ENCODE measurements at places on chromosomes 12 and 14.

- DNase-seq: no peak
These were observed 3.3 kb upstream of the RPH3A start for GRCh38 chr12:112788205-112788604.

- no peak for DNase-seq
These were observed 964 bp downstream of the SDS start for GRCh38 chr12:113402586-113403260.

DNA sequence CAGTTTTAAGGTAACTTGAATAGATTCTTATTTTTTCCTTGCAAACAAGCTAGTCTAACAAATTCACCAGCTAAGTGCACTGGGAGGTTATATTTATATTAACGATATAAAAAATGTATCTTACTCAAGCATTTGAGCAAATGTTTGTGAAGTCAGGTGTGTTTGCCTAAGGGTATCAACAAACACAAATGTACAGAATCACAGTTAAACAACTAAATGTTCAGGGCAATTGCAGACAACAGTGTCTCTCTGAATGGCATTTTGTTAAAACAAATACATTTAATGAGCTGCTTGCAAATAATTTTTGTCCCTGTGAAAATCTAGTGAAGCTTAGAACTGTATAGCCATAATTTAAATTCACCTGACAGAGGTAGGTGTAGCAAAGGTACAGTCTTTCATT is 28.2 kb upstream of the FLRT2 start:
- DNase-seq: no peak

DNA sequence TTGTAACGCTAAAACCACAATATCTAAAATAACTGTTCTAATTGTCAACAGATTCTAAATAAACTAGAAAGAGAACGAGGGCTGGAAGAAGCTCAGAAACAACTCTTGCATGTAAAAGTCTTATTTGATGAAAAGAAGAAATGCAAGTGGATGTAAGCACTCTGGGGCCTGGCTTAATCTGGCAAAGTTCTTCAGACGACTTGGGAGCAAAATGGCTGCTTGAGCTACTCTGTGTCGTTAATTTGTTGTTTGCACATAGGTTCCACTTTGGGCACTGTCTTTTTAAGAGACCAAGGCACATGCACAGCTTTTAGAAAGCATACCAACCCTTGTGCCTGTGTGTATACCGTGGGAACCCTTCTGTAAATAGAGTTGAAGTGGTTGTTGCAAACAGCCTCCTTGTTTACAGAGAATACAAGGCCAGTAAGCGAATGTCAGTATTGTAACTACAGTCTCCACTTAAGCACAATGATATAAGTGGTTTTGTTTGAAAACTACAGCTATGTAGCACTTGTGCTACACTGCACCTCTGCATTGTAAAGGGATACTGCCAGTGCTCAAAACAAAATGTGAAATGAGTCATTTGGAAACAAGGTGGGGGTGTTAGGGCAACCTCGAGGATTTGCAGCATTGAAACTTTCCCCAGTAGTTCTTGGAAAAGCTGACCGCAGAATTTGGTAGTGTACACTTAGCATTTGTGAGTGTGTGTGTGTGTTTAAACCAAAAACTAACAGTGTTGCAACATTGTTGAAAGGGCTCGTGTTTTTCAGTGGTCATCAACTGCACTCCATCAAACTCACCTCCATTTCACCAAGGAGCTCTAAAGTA is 154.3 kb downstream of the CEP83 start:
- DNase-seq: no peak

- DNase-seq: no peak
These were observed 1.4 kb downstream of the ACTN1 start for GRCh38 chr14:68977718-68978171.

DNA sequence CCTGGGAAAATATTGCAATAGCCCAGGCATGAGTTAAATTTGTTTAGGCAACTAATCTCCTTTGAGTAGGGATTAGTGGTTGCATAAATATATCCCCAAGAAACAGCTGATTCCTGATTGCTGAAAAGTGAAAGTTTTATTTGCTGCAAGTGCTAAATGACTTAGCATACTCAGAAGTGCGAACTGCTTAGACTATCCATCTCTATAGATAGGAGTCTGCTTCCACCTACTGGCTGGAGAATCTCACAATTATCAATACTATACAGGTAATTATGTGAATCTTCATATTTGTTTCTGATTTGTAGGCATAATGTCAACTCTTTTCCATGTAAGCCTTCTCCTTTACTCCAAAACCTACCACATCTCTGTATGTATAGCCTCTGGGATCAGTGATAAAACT is 12.0 kb upstream of the SLCO1B3 start:
- DNase-seq: no peak

DNA sequence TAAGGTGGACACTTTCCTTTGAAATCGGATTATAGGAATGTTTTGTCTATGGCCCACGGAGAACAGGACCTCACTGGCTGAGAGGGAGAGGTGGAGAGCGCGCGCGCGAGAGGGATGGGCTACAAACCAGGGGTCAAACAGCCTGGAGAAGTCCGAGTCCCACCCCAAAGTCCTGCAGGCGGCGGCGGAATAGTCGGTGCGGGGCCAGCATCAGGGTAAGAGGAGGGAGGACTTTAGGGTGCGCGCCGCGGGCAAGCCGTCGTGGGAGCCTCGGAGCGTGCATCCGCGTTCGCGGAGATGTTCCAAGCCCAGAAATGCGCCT is 3.3 kb upstream of the HOXC8 start:
- no peak for DNase-seq

DNA sequence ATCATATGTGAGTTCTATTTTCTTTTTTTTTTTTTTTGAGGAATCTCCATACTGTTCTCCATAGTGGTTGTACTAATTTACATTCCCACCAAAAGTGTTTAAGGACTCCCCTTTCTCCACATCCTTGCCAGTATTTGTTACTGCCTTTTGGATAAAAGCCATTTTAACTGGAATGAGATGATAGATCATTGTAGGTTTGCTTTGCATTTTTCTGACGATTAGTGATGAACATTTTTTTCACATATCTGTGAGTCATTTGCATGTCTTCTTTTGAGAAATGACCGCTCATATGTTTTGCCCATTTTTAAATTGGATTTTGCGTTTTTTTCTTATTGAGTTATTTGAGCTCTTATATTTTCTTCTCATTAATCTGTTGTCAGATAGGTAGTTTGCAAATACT is 394.8 kb downstream of the LRFN5 start:
- DNase-seq: no peak

- DNase-seq: no peak
These were observed 47.7 kb downstream of the PPHLN1 start for GRCh38 chr12:42373669-42374068.

- no peak for DNase-seq
These were observed 195.6 kb downstream of the PELI2 start for GRCh38 chr14:56313789-56314188.

DNA sequence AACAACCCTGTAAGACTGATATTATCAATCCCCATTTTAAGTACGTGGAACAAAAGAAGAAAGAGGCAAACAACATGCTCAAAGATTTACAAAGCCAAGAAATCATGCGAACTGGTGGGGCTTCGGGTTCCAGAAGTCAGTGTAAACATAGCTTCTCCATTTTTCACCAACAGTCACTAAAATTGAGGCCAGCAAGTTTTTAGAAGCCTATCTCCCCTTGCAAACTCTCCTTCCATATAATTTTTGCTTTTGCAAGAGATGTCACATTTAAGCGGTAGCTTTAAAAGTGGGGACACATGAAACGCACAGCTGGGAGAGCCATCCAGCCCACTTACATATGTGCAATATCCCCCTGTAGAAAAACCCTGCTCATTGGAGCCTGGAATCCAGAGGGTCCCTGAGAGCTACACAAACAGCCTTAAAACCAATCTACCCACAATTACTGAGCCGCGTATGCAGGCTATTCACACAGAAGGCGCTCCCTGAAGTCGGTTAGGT is 797 bp downstream of the SLC11A2 start:
- no peak for DNase-seq

DNA sequence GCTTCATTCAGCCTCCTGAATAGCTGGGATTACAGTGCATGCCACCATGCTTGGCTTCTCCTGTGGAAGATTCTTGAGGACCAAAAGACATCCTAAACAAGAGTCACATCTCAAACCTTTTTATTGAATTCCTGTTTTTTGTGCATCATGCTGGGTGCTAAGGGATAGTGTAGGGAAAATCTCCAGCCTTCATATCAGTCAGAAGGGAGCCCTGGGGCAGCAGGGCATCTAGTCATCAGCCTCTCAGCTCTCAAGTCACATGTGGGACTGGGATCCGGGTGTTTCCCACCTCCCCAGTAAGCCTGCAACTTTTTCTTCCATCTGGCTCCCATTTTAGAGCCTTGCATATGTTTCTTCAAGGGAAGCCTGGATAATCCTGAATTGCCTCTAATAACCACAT is 25.1 kb upstream of the OASL start:
- no peak for DNase-seq

GRCh38 chr14:35197015-35197414 is 74.7 kb downstream of the PRORP start:
- DNase-seq: no peak

GRCh38 chr14:100589071-100589759 is 2.0 kb upstream of the BEGAIN start:
- DNase-seq: no peak

- DNase-seq: no peak
These were observed 896 bp upstream of the CDKN1B start for GRCh38 chr12:12716151-12716792.

DNA sequence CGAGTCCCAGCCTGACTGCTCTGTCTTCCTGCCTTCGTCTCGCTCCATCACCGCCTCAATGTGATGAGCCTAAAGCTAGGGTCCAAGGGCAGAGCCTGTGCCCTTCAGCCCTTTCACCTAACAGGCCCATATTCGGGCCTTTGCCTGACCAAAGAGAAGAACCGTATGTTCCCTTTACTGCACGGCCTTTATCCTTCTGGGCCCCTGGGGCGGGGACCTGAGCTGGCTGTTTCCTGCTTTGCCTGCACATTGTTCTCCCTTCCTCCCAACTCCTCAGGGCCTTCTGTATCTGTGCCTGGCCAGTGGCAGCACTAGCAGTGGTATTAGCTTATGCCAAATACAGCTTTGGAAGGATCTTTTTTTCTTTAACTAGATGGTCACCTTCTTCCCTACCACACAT is 8.5 kb upstream of the MYL6B start:
- DNase-seq: no peak

Measured in D721Med (cell line).